Left ventricle myocardium inferior (tissue), 1 donor: ENCODE measurements at places on chromosomes 2 and 18.

DNA sequence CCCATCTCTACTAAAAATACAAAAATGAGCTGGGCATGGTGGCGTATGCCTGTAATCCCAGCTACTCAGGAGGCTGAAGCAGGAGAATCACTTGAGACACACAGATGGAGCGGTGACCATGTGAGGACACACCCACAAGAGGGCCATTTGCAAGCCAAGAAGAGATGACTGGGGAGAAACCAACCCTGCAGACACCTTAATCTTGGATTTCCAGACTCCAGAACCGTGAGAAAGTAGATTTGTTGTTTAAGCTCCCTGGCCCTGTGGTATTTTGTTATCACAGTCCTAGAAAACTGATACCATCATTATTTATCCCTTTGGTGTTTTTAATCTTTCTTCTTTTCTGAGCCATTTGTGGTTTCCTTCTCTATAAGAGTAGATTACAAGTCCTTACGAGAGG, 88.6 kb upstream of the ID2 start:
- DNase-seq: no peak

GRCh38 chr2:201661366-201661765, 18.1 kb upstream of the TMEM237 start:
- no peak for DNase-seq

DNA sequence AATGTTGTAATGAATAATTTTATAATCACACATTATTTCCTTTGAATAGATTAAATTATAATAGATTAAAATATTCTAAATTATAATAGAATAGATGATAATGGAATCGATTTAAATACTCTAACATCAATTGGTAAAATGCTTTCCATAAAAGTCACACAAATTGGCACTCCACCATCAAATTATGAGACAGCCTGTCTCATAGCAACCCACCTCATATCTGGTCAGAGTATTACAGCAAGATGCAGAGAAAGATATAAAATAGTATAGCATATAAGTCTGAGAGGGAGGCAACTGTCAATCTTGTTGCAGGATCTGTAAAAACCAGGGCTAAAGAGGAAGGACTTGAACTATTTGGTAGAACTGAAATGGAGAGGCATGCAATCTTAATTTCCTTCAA, 98.4 kb upstream of the NCKAP5 start:
- DNase-seq: no peak

DNA sequence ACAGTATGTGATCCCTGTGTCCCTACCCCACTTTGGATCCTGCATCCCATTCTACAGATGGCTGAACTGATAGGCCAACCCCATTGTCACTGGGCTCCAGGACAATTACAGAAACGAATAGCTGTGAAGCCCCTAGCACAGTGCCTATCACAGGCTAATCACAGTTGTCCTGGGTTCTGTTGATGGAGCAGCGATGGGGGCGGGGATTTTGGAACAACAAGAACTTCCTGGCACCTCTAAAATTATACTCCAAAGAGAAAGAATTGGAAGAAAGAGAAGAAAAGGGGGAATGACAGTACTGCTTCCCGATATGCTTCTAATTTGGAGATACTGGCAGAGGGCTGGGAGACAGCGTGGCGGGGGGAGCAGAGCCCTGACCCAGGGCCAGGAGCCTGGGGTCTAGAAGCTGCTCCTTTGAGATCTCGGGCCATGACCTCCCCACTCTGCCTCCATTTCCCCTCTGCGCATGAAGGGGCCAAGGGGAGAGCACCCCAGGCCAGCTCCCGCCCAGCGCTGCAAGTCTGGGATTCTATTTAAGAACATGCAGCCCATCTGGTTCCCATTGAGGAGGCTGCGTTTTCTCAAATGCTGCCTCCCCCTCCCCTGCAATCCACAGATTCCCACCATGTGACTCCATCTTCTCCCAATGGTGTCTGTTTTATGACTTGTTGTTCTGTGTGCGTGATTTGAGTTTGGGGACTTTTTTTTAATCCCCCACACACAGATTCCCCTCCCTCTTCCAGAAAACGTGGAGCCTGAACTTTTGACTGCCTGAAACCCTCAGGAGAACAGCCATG, 202.7 kb downstream of the CYP26B1 start:
- DNase-seq: no peak

DNA sequence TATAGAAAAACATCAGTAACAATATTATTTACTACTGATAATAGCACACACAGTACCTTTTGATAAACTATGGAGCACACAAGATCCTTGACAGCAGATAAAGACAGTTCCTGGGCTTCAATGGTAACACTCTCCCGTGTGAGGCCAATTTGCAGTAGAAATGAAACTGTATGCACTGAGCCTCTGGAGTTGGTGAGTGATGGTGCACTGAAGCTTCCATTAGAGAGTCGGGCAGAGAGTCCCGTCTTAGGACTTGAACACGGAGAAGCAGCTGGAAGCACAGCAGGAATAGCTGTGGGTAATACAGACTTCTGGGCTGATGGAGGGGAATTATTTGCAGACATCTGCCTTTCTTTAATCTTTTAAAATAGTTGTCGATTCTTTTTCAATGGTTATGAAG, 8.5 kb downstream of the PRKD3 start:
- DNase-seq: no peak

DNA sequence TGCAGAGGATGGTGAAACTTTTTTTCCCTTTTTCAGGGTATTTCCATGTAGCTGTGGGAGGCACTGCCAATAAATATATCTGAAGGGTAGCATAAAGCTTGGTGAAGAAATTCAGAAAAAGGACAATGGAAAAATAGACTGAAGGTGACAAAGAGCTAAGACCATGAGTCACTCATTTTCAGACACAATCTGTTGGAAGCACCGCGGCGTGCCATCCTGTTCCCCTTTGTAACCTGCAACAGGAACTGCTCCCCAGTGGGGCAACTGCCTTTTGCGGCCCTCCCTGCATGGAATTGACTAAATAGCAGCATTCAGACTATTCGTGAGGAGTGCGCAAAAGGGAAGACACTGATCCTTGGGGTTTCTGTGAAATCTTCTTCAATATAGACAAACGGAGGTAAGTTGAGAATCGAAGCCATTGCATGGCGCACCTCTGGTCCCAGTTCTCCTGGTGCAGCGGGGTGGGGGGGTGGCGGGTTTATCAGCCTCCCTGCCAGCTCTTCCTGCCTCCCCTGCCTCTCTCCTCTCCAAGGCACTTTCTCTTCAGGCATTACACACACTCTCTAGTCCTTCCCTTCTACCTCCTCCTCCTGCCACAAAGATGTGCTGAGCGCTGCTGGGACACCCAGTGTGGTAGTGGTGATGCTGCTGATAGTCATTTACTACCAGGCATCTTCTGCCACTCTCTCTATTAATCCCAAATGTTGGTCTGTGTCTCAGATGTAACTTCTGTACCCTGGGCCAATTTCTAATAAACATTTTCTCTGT, 126.2 kb upstream of the TMEM200C start:
- no peak for DNase-seq

- no peak for DNase-seq
Observed at GRCh38 chr2:26571316-26571715, 69.8 kb downstream of the CIB4 start.

GRCh38 chr2:57615855-57616556, 430.6 kb upstream of the VRK2 start:
- no peak for DNase-seq

- no peak for DNase-seq
Observed at GRCh38 chr2:80517316-80517715, 212.8 kb upstream of the LRRTM1 start.

DNA sequence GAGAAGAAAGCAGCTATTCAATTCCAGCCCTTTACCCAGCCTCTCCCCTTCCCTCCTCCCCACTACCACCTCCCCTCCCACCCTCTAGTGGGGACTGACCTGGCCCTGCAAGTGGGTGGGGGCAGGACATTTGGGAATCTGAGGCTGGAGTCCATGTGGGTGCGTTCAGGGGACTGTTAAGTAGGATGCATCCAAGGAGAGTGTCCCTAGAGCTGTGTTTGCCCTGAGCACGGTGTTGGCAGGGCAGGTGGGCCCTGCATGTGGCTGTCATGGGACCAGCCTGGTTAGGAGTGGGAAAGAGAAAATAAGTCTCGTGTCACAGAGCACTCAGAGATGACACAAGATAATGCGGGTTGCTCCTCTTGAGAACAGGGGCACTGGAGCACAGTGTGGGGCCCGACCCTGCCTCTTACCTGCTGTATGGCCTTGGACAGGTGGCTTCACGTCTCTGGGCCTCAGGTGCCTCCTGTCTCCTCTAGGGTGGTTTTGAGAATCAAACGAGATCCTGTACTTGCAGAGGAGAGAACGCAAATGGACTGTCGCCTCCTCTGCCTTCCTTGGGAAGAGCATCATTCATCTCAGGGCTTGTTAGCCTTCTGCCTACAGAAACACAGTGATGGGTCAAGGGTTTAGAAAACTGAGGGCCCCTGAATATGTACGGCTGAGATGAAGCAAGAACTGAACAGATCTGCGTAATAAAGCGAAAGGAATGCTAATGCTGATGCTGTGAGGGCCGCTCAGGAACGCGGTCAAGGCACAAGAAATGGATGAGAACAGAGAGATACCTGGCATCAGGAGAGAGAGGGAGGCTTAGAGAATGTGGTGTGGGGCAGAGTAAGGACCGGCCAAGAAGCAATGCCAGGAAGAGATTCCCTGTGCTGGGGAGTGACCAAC, 187.7 kb upstream of the HAAO start:
- DNase-seq: no peak

- DNase-seq: no peak
Observed at GRCh38 chr2:239005586-239005985, 157.7 kb downstream of the TWIST2 start.

GRCh38 chr18:76338619-76339245, 156.3 kb downstream of the ZNF516 start:
- DNase-seq: no peak
